ENCODE measurements at places on chromosomes 7 and 10.

DNA sequence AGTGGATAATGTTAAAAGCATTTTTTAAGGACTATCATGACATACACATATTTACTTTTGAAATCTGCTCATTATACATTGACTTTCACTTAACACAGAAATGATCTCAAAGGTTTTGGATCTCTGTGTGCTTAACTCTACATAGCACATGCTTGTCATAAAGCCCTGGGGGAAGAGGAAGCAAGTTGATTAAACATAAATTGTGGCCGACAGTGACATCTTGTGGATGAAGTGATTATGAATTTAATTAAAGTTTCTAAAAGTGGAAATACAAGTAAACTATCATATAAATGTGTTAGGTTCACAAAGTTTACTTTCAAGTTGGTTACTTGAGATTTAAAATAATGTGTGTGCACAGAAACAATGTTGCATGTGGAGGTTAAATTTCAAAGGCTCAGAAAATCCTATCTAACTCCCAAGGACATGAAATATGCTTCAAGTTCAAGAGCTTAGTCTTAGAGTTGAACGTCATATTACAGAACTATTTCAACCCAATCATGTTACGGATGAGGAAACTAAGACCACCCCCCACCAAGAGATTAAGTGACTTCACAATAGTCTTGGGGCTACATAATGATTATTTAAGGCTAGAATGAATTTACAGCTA, 1247.8 kb downstream of the GATA3 start:
- peak; percentile 79 for DNase-seq

- no peak for DNase-seq
Measured at GRCh38 chr10:21388589-21388988, 136.9 kb downstream of the SKIDA1 start.

- DNase-seq, result no peak
Measured at GRCh38 chr7:34850681-34851080, 186.6 kb downstream of the DPY19L1 start.

DNA sequence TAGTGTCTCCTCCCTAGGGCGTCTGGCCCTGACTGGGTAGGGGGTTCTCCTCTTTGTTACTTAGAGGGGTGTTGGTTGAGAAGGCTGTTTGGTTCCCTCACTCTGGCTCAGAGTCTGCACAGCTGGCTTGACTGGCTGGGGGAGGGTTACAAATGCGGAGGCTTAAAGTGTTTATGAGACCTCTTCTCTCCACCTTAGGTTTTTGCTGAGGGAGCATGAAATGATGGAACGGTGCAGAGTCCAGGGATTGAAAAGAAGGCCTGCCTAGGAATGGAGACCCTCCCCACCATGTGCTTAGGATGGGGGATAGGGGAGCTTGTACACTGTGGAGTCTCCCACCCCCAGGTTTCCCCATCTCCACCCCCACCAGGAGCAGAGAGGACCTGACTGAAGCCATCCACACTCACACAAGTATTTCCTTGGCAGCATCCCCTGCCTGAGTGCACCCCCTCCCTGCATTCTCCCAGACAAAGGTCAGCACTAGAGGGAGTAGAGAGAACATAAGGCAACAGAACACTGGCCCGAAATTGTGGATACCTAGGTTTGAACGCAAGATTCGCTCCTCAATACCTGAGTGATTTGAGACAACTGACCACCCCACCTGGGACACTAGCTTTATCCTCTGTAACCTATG, 1.7 kb upstream of the LDB1 start:
- DNase-seq, result peak; percentile 42

DNA sequence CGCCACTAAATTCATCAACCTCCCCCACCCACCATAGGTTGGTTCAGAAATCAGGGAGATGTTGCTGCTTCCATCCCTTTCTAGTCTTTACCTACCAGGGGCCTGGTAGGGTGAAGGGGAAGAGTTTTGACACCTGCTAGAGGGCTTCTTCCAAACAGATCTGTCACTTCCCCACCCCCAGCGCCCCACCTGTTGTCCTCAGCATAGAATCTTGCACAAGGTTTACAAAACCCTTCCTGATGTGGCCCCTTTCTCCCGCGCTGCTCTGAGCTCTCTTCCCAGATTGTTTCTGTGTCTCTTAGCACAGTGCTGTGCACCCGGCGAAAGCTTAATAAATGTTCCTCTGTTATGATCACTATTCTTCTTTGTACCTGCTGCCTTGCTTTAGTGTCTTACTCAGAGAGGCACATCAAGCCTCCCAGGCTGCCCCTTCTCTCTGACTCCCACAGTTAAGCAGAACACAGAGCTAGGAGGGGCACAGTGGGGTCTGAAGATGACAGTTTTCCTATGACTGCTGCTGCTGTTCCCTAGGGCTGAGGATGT, 11.2 kb upstream of the C10orf95 start:
- no peak for DNase-seq

DNA sequence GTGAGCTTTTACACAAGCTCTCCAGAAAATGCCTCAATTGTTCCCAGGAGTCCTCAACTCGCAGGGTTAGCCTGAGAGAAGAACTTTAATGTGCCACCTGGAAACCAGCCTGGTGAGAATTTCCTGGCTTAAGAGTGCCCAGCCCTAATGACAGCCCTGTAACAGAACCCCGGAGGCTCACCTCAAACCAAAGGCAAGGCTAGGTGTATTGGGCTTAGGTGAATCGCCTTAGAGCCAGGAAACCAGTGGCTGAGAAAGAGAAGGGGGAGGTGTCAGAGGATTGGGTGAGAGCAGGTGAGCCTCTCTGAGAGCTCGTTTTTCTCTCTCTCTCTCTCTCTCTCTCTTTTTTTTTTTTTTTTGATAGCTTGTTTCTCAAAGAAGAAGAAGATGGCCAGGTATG, 7.3 kb downstream of the OCM2 start:
- DNase-seq, result no peak

GRCh38 chr10:119025336-119025735, 4.2 kb upstream of the NANOS1 start:
- DNase-seq, result peak; percentile 67

GRCh38 chr7:94962661-94963060, 55.3 kb downstream of the PPP1R9A start:
- no peak for DNase-seq

DNA sequence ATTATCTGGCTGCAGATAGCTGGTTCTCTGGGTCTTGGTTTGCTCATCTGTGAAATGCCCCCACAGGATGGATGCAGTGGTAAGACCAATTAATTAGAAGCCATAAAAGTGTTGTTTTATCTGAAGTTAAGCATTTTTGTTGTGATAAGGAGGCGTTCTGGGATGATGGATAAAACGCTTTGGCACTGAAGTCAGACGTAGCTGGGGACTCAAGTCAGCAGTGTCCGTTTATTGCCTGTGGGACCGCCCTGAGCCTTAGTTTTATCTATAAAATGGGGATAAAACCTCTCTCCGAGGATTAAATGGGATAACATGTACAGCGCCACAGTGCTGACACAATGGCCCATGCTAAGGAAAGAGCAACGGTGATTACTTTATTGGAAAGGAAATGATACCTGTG, 34.7 kb downstream of the TCF7L2 start:
- DNase-seq, result no peak

GRCh38 chr7:146656988-146657387, 540.4 kb downstream of the CNTNAP2 start:
- peak; percentile 10 for DNase-seq

DNA sequence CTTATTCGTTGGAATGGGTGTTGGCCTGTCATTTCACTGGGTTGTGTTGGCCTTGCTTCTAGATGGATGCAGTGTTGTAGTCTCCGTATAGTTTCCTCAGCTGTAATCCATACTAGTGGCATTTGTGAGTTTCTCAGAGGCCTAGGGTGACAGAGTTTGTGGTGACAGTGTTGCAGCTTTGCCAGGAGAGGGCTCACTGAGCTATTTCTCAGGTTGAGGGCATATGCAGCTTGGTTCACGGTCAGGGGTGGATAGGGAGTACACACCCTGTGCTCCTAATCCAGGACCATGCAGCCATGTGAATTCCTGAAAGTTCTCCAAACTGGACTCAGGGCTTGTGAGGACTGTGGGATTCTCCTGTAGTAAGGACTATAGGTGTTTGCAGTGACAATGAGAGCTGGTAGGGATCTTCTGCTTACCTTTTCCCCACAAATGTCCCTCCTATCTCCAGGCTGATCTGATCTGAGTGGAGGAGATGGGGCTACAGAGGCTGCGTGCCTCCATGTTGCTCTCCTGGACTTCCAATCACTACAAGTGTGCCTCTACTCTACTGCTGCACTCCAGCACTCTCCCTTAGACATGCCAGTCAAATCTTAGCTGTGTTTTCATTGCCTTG, 229.0 kb downstream of the STK31 start:
- DNase-seq, result peak; percentile 51

- DNase-seq, result peak; percentile 36
Measured at GRCh38 chr7:129434675-129435318, 565 bp downstream of the STRIP2 start.

DNA sequence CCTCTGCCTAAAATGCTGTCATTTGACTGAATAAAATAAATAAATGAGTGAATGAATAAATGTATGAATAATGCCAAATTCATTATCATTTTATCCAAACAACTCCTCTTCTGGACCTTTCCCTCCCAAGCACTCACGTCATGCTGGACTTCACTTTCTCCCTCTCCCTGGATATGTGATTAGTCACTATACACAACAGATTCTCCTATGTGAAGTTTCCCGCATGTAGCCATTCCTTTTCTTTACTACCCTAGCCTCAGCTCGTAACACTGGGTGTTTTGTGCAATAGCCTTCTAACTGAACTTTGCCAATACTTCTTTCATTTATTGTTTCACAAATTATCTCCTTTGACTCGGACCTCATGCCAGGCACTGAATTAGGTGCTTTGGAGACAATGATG, 87.6 kb upstream of the IL6 start:
- no peak for DNase-seq

DNA sequence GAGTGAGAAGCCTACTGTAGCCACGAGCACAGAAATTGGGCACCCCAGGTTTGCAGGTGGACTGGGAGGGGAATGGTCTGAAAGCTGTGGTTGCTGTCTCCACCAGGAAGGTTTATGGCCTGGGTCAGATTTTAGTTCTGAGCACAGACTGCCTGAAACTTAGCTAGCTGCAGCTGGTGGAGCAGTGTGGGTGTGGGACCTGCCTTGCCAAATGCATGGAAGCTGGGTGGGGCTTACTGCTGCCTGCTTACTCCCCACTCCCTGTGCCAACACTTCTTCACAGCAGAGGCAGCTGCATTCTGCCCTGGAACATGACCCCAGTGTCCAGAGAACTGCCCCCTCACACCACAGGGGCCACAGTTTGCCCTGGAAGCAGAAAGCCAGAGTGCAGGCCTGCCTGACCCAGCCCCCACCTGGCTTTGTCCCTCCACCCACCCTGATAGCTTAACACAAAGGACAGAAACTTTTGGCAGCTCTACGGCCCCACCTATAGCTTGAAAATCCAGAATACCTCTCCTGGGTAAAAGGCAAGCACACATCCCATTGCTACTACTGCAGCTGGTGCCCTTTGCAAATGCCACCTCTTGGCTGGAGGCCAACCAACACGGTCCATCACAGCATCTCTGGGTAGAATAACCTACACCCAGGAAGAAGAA, 281.6 kb downstream of the AGMO start:
- peak; percentile 33 for DNase-seq

- no peak for DNase-seq
Measured at GRCh38 chr7:82078807-82079206, 309.0 kb upstream of the HGF start.

- peak; percentile 86 for DNase-seq
Measured at GRCh38 chr10:50993771-50994251, 80.5 kb upstream of the PRKG1 start.

GRCh38 chr10:118209215-118209614, 132.9 kb downstream of the FAM204A start:
- DNase-seq, result no peak

DNA sequence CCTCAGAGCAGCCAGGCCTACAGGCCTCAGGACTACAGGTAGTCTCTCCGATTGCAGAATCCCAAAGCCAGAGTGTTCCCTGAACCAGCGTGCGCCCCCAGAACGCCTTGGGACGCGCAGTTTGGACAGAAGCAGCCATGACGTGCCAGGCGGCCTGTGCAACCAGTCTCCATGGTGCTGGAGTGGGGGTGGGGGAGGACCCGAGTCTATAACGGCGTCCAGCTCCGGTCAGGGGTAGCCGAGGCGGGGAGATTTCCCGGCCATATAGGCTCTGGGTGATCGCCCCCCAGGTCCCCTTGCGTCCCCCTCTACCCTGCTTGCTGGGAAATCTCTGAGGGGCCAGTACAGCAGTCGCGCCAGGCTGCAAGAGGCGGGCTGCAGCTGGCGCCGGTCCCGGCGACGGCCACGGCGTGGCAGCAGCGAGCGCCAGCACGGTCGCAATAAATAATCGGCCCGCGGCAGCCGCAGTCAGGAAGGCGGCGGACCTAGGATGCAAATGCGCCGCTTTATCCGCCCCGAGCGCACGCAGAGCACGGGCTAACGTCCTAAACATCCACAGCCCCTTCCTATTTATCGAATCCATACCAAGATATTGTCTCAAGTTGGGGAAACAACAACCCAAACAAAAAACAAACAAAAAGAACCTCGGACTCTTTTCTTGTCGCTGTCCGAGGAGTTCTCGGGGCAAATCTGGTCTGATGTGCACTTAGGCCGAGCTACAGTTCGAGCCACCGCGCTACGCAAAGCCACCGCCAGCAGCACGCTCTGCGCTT, 1.6 kb downstream of the HOXA3 start:
- peak; percentile 83 for DNase-seq

- DNase-seq, result no peak
Measured at GRCh38 chr10:6390213-6390845, 187.6 kb downstream of the PFKFB3 start.

- DNase-seq, result no peak
Measured at GRCh38 chr7:129375141-129375938, 58.9 kb upstream of the STRIP2 start.

GRCh38 chr7:153942036-153942435, 110.2 kb upstream of the DPP6 start:
- no peak for DNase-seq

Data from adipocyte (in vitro differentiated cells).